Stimulated activated CD8-positive, alpha-beta memory T cell treated with anti-CD3 and anti-CD28 coated beads, Interleukin-4, amount 100 ng/mL, for 1 hour (primary cell): ENCODE measurements at places on chromosomes 3 and 15.

GRCh38 chr3:168813225-168813802 is 717.6 kb upstream of the GOLIM4 start:
- no peak for DNase-seq

DNA sequence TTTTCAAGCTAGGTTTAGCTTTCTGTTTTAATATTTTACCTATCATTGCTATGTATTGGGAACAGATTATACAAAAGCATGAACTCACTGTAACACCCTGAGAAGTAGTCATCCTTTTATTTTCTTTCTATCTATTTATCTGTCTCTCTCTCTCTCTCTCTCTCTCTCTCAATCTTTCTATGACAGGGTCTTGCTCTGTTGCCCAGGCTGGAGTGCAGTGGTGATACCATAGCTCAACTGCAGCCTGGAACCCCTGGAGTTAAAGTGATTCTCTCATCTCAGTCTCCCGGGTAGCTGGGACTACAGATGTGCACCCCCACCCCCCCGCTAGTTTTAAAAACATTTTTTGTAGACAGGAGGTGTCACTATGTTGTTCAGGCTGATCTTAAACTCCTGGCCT is 28.9 kb downstream of the PRTG start:
- no peak for DNase-seq

DNA sequence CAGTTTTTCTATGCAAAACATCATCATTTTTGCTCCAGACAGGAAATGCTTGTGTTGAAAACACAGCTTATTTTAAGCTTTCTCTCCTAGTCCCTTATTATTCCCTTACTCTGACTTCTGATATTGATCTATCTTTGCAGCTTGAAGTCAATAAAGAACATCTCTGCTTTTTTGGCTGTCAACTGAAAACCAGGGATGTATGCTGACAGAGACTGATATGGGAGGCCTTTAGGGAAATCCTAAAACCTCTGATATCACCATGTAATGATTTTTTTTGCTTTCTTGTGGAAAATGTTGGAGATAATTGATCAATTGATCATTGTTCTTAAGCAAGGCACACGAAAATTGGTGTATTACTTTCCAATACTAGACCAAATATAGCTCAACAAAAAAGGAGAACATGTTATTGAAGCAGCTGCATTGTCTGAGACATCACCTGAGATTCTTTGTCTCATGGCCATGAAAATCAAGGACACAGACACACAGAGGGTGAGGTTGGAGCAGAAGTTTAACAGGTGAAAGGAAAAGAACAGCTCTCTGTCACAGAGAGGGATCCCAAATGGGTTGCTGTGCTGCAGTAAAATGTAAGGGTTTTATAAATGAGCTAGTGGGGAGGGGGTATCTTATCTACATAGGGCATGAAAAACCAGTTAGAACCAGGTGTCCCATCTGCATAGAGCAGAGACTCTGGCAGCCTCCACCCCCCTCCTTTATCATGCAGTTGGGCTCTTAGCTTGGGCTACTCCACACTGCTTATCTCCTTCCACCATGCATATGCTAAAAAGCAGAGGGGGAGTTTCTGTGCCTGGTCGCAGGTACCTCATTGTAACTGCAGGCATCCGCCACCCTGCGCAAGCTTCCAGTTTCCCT is 17.0 kb upstream of the SENP7 start:
- DNase-seq, result no peak

GRCh38 chr3:70748593-70748992 is 436.2 kb upstream of the MDFIC2 start:
- DNase-seq, result no peak

- DNase-seq, result no peak
Measured at GRCh38 chr15:50112488-50113186, 6.4 kb downstream of the ATP8B4 start.

DNA sequence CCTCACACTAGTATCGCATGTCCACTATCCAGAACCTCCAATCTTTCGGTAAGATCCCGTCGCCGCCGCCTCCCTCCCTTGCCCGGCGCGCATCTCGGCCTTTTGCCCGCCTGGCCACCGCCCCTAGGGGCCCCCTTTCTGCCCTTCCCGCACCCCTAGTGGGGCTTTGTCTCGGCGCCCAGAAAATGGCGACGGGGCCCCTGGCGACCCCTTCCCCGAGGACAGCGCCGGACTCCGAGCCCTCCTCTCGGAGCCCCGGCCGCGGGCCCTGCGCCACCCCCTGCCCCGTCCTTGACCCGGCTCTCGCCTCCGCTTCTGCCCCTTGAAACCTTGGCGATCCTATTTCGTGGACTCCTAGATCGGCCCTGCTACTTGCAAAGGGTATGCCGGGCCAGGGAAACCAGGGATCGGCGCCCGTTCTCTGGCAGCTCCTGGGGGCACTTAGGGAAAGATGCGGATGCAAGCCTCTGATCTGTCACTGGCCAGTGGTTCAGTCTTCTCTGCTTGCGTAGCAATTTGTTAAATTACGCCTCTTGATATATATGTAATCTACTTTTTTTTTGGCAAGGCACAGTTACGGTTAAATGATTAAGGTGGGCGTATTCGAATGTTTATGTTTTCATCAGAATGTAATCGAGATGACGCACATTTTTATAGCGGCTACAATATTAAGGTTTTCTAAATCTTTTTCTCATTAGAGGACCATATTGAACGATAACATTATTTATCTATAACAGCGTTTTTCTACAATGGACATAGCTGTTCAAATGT is 603 bp downstream of the EIF1B start:
- no peak for DNase-seq

DNA sequence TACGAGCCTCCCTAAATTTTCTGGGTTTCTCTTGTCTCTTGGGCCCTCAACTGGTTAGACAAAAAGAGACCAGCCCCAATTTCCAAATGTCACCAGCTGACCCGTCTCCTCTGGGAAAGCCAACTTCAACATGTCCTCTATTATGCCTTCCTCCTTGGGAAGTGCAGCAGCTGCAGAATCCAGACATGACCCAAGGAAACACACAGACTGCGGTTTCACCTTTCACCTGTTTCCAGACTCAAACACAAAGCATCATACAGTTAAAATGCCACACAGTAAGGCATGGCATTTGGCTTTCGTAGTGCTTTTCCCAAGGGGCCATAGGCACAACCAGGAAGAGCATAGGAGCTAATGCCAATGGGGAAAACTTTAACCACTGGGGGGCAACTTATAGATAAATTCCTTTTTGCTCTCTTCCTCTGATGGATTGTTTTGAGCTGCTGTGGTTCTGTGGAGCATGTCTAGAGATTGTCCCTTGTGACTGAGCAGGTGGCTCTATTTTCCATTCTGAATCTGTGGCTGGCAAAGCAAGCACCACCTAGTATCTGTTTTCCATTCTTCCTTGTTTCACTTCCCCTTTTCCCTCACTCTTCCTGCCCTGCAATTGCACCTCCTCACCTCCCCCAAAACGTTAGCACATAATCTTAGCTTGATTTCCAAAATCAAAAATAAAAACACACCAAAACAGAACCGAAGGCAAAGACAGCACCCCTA is 49.3 kb downstream of the HHLA2 start:
- DNase-seq, result no peak

GRCh38 chr15:68208636-68209240 is 3.6 kb upstream of the CALML4 start:
- no peak for DNase-seq

- no peak for DNase-seq
Measured at GRCh38 chr3:51568996-51569395, 30.5 kb downstream of the RAD54L2 start.

GRCh38 chr3:44989636-44990373 is 13.8 kb downstream of the EXOSC7 start:
- no peak for DNase-seq

DNA sequence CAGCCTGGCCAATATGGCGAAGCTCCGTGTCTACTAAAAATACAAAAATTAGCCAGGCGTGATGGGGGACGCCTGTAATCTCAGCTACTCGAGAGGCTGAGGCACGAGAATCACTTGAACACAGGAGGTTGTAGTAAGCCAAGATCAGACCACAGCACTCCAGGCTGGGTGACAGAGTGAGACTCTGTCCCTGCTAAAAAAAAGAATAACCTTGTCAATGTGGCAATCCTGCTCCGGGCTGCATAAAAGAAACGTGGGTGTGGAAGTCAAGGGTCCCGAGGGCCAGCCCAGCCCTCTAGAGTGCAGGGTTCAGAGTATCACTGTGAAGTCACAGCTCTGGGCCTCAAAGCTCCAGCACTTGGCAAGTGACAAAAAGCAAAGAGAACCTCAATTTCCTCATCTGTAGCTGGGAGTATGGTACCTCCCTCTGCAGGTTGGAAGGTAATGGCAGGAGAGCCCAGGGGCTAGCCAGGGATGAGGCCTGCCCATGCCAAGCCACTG is 73.5 kb upstream of the IQSEC1 start:
- no peak for DNase-seq

DNA sequence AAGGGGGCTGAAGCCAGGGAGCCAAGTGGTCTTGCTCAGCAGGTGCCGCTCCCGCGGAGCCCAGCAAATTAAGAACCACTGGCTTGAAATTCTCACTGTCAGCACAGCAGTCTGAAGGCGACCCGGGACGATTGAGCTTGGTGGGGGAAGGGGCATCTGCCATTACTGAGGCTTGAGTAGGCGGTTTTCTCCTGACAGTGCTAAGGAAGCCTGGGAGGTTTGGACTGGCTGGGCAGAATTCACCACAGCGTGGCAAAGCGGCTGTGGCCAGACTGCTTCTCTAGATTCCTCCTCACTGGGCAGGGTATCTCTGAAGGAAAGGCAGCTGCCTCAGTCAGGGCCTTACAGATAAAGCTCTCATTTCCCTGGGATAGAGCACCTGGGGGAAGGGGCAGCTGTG is 57.0 kb upstream of the GPR149 start:
- DNase-seq, result no peak

GRCh38 chr3:5304789-5305683 is 117.5 kb downstream of the EDEM1 start:
- DNase-seq, result no peak

GRCh38 chr3:129992781-129993180 is 18.3 kb downstream of the TRH start:
- no peak for DNase-seq
